Stimulated activated CD4-positive, alpha-beta T cell treated with anti-CD3 and anti-CD28 coated beads, Interleukin-15, amount 100 ng/mL, for 1 hour (primary cell): ENCODE measurements at places on chromosomes 7 and 10.

- DNase-seq = no peak
These were observed 753.4 kb downstream of the NRG3 start for GRCh38 chr10:82628373-82628772.

DNA sequence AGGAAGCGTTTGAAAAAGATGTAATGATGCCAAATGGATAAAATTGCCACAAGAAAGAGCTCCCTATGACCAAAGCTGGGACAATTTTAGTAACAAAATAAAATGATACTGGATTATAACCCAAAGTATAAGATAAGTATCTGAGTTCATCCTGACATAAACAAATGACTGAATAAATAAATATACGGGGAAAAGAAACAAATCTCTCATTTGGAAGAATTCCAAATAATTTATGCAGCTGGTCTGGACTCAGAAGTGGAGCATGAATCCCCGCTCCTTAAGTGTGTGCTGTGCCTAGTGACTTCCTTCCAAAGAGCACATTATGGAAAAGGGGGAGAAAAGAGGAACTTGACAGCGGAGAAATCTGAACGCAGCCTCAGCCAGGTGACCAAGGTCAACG lies 186.2 kb downstream of the RAMP3 start:
- no peak for DNase-seq

- DNase-seq = no peak
These were observed 201.3 kb downstream of the MAD1L1 start for GRCh38 chr7:2031451-2031845.

- no peak for DNase-seq
These were observed 93.7 kb upstream of the IFRD1 start for GRCh38 chr7:112356596-112356995.
